Stimulated activated CD8-positive, alpha-beta memory T cell treated with anti-CD3 and anti-CD28 coated beads, Interleukin-2, amount 100 ng/mL, for 1 hour (primary cell): ENCODE measurements at places on chromosomes 16 and 17.

DNA sequence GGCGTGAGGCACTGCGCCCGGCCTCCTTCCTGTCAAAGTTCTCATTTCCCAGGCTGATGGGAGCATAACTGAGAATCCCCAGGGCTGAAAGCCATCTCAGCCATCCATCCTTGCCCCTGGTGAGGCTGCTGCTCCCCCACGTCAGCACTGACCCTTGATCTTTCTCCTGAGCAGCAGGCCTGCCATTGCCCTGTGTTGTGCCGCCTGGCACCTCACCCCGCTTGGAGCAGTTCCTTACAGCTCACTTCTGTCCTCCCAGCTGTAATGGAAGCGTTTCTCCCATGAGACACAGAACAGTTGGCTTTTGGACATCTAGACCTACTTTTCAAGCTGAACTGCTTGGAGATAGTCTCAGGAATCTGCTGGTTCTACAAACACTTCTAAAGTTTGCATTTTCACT is 51.5 kb downstream of the OR1D5 start:
- no peak for DNase-seq

GRCh38 chr16:27239906-27240655 is 28.5 kb downstream of the NSMCE1 start:
- DNase-seq, result no peak

GRCh38 chr17:73987395-73987794 is 216.1 kb upstream of the RPL38 start:
- no peak for DNase-seq

- no peak for DNase-seq
These were observed 743.6 kb downstream of the KCNJ2 start for GRCh38 chr17:70912716-70913485.

DNA sequence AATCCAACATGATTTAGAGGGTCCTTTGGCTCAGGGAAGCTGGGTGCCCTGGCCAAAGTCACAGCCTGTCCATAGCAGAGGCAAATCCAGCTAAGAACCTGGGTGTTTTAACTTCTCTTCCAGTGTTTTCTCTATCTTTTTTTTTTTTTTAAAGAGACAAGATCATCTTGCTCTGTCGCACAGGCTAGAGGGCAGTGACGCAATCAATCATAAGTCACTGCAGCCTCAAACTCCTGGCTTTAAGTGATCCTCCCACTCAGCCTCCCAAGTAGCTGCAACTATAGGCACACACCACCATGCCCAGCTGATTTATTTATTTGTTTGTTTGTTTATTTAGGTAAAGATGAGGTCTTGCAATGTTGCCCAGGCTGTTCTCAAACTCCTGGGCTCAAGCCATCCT is 14.8 kb upstream of the GRIN2A start:
- DNase-seq, result no peak

DNA sequence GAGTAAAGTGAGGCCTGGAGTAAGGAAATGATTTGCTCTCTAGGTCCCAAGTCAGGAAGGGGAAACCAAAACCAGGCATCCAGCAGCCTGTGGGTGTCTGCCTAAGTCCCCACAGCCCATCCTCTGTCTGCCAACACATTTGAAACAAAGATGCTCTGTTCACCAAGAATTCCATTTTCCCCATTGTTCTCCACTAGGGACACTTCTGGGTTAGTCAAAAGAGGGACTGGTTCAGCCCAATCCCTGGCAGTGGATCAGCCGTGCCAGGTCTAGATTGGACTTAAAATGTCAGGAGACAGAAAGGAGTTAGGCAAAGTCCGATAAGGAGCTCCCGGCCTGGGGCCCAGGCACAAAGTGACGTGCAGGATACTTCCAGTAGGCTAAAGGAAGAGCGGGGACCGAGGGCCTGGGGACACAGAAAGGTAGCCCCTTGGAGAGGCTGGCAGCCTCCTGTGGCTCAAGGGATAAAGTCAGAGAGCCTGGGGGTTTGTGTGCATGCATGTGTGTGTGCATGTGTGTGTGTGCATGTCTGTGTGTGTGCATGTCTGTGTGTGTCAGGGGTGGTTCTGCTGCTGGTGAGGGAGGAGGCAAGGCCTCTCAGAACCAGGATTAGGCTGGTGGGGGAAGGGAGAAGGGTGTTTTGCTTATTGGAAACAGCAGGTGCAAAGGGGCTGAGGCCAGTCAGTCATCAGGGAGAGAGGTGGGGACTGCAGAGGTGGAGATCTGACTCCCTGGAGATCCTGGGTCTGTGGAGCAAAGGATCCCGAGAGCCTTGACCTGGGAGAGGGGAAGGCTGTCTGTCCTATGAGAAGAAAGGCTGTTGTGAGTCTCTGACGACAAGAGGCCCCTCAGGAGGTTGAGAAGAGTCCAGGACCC is 41.7 kb upstream of the IL34 start:
- no peak for DNase-seq

DNA sequence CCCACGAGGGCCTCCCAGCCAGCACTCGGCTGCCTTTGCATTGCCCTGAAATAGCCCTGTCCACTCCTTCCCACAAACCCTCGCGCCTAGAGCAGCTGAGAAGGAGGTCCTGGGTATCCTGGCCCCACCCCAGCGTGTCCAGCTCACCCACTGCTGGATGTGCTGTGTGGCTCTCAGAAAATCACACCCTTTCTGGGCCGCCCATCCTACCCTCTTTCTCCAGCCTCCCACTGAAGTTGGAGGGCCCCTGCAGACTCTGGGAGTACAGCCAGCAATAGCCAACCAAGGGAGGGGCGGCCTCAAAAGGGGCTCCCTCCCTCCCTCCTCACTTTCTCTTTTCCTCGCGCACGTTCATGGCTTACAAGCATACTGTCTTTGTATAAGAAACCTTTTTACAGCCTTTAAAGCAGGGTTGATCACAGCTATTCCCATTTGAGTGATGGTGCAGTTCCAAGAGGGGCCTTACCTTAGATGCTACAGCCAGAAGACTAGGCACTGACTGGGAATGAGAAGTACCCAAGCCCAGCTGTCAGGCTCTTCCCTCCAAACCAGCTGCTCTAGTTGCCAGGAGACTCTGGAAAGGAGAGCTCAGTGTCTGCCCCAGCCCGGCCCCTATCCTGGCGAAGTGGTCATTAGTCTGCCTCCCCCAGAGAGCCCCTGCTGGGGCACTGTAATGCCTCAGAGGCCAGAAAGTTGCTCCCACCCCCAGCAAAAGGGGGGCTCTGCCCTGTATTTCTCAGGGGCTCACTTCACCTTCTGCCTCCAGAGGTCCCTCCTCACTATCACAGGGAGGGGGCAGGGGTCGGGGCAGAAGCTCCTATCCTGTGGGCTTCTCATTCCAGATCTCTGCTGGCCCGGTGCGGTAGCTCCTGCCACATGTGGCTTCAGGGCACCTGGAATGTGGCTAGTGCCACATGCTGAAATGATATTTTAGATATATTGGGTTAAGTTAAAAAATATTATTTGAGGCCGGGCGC is 38.1 kb downstream of the DCAKD start:
- no peak for DNase-seq
